Activated CD4-positive, alpha-beta T cell treated with anti-CD3 and anti-CD28 coated beads, Interleukin-2, amount 50 U/mL, for 24 hours (primary cell): ENCODE measurements at places on chromosomes 5 and 9.
A peak's percentile ranks its signal among the peaks of the same experiment; 100 is the strongest.

DNA sequence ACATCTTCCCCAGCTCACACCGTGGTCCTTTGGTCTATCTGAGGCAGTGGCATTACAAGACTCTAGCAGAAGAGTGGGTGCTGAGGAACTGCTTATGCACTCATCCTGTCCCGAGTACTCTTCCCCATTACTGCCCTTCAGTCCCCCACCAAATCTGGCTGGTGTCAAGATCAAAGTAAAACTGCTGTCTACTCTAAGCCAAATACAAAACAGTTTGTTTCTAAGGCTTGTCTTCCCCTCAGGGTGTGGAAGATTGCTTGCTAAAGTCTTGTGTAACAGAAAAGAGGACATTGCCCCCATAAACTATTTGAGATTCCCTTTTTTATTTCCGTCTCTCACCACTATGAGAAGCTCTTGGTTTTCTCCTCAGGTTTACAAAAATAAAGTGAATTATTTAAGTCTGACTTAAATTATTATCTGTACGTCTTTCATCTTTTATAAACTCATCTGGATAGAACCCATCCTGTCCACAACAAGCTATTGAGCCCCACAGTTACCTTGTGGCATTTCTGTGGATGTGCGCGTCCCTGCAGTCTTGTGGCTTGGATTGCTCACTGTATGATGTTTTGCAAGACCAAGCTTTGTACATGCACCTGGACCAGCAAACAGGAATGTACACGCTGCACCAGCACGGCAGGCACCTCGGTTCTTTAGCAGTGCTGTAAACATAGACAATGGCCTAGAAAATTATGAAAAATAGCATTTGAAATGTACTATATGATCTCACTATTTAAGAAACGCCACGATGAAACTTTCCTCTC, 61.0 kb downstream of the CYSTM1 start:
- DNase-seq: no peak

DNA sequence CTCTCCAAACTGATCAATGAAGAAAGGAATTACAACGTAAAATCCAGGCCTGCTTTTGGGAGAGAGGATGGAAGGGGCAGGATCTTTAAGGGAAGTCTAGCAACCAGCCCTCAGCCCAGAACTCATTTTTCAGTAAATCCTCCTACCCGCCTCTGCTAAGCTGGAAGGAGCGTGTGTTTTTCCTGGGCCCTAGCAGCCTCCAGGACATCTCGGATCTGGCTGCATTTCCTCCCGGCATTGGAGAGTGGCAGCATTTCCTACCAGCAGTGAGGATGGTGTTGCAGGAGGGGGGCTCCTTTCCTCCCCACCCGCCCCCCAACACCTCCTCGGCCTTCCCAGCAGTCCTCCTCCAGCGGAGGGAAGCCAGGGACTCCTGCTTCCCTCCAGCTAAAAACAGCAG, 54.5 kb downstream of the DCP2 start:
- no peak for DNase-seq

GRCh38 chr5:113678924-113679575, 165.6 kb downstream of the YTHDC2 start:
- peak; percentile 6 for DNase-seq

DNA sequence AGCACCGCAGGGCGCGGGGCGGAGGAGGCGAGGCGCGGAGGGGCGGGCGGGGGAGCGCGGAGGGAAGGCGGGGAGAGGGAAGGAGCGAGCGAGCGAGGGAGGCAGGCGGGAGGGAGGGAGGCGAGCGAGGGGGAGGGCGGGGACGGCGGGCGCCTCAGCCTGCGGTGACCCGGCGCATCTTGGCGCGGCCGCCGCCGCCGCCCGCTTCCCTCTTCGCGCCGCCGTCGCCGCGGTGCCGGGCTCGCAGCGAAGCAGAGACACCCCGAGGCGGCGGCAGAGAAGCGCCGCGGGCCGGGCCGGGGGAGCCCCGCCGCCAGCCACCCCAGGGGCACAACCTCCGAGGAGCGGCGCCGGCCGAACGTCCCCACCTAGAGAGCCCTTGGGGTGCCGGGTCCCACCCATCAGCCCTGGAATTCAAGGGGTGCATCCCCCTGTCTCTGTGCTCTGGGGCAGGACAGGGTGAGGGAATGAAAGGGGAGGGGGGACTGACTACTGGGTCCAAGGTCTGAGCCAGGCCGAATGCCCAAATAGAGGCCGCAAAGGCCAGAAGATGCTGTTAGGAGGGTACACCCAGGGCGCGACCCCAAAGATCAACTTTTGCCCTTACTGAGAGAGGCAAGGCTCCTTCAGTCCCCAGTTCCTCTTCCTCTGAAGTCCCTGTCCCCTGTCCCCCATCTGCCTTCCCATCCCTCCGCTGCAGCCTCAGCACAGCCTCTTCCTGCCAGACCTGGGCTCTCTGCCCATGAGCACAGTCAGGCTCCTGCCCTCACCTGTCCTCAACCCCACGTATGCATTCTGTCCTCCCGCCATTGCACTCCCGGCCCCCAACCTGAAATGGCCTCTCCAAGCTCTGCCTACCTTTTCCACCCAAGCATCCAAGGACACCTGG, at the start of gene ADAMTS2:
Gene ADAMTS2 (minus strand): TSS at position 29 of the 889 bp plus-strand sequence. CDS start 133 bp downstream, outside the sequence.
- no peak for DNase-seq

DNA sequence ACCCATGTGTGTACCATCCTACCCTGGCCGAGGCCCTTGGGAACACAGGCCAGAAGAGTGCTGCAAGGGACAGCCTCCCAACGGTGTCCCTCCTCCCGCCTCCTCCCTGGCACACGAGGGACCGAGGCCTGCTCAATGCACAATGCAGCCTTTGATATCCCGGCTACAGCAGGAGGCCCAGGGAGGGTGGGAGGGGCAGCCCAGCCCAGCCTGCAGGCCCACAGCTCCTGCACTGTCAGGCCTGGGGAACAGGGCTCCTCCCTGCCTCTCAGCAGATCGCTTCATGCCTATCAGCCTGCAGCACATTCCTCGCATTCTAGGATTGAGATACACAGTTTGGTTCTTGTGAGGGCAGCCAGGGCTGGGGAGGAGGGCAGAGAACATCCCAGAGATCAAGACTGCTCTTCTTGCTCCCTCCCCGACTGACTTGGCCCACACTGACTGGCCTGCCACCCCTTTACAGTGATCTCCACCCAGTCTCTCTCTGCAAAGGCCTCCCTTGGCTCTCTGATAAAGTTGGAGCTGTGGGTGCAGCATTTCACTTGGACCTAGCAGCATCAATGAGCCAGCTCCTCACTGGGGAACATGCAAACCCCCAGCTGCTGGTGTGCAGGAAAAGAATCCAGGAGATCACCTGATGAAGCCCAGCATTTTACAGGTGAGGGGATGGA, at the start of gene SH3TC2:
Gene SH3TC2 (minus strand): TSS at position 46 of the 671 bp plus-strand sequence. CDS start 40 bp downstream, at position 6.
- no peak for DNase-seq

DNA sequence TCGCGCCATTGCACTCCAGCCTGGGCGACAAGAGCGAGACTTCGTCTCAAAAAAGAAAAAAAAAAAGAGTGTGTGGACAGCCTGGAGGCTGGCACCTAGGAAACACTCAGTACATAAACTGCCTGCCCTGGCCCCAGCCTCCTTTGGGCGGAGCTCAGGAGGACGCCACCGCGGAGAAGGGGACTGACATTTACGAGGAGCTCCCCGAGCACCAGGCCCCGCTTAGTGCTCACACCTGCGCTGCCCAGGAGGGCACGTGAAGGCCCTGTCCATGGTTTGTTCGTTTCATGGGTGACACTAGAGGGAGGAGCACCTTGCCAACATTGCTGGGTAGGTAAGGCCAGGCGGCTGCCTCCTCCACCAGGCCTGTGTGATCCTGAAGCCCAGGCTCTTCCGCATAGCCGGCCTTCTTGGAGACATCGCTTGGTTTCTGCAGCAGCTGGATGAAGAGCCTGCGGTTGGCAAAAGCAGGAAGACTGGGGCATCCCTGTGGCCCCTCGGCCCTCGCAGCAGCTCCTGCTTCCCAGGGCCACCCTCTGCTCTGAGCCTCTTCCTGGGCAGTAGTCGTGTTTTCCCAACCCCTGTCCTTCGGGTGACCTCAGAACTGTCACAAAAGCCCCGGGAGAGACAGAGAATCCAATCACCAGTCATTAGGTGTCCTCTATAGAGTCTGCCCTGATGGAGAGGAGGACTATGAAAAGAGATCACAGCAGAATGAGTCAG, 26.2 kb upstream of the LAMC3 start:
- DNase-seq: no peak

DNA sequence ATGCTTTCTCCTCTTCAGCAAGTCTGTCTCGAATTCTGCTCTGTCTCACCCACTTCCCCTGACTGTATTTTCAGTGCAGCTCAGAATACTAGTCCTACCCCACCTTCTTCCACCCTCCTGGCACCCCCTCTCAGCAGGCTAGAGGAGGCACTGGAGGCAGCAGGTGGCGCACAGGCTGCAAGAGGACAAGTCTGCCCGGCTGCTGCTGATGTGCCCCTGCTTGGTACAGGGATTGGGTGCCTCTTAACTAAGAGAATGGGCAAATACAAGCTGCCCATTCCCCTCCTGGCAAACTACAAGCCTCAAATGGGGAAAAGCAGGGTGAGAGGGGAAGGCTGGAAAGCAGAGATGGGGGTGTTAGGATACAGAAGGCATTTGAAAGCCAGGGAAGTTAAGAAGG, 5.1 kb downstream of the TLN1 start:
- no peak for DNase-seq

GRCh38 chr5:16869821-16870796, 66.0 kb downstream of the MYO10 start:
- DNase-seq: no peak

DNA sequence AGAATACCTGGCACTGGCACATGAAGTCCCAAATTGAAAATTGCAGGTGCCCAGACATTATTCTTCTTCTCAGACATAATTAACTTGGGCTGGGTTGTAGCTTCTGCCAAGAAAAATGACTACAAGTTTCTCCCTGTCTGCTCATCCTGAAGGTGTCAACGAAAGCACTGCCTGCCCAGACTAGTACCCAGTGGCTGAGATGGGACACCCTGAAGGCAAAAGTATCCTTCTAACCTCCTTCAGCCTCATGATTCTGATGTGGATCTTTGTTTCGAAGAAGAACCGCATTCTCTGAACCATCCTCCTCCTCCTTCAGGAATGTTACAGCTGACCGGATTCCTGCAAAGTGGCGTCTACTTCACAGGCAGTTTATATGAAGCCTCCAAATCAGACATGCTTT, 161.1 kb upstream of the FST start:
- DNase-seq: no peak

GRCh38 chr5:135027266-135027696, 6.7 kb downstream of the PITX1 start:
- no peak for DNase-seq
